ENCODE measurements at places on chromosomes 3 and 15.
A peak's percentile ranks its signal among the peaks of the same experiment; 100 is the strongest.

GRCh38 chr3:186896875-186897274 lies 33.5 kb upstream of the ST6GAL1 start:
- no peak for DNase-seq

- DNase-seq = no peak
These were observed 39.3 kb downstream of the TRAK1 start for GRCh38 chr3:42130329-42131070.

GRCh38 chr15:53984221-53984620 lies 6.0 kb downstream of the UNC13C start:
- DNase-seq = no peak

DNA sequence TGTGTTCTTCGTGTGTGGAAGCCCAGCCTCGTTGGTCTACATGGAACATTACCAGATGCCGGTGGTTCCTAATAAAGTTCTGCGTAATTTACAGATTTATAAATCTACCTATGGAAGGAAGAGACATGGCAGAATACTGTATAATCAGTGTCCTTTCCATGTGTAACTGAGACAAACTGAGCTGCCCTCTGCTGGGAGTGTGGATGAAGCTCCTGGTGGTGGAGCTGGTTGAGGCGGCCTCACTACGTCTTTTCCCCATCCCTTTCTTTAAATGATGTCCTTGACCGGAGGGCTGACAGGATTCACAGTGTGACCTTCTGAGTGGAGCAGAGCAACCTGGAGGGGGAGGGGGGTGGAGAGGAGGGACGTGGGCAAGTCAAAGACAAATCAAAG lies 267.0 kb upstream of the CHRM5 start:
- no peak for DNase-seq

GRCh38 chr15:61064651-61065050 lies 164.5 kb downstream of the RORA start:
- no peak for DNase-seq

- DNase-seq = no peak
These were observed 118.5 kb upstream of the EPHA3 start for GRCh38 chr3:88988906-88989305.

- DNase-seq = no peak
These were observed 113.4 kb downstream of the RORA start for GRCh38 chr15:61115679-61116078.

DNA sequence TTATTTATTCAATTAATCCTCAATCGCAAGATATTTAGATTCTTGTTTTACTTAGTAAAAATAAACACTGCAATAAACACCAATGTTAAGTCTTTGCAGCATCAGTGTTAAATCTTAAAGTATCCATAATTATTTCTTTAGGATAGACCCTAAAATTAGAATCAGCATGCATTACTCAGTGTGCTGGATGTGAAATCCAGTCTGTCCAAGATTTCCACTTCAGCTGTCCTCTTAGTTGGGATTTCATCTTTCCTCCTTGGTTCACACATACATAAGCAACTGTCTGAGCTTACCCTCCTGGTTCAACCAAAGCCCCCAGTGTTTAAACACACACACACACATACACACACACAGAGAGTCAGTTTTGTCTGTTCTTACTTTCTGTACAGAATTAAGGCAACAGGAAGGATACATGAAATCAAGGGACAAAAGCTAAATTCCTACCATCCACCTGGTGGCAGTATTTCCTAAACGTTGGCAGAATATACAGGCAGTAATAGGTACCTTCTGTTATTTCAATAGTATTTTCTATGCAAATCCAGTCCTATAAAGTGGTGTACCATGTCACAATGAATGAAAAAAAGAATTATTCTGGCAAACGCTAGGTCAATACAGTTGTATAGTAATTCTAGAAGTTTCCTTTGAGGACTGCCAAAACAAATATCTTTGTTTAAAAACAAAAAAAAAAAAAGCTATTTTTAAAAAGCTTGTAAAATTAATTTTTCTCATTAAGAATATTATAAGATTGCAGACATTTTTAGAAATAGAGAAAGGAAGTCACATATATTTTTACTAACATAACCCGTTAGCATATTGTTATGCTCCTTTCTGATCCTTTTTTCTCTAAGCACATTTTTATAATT lies 27.3 kb upstream of the DMXL2 start:
- DNase-seq = no peak

- no peak for DNase-seq
These were observed 41.9 kb downstream of the MEX3B start for GRCh38 chr15:82003916-82004315.

- peak; percentile 1 for DNase-seq
These were observed 471.9 kb upstream of the FRG2C start for GRCh38 chr3:75192146-75192616.

GRCh38 chr15:69013726-69014406 lies 629 bp upstream of the NOX5 start:
- DNase-seq = no peak

DNA sequence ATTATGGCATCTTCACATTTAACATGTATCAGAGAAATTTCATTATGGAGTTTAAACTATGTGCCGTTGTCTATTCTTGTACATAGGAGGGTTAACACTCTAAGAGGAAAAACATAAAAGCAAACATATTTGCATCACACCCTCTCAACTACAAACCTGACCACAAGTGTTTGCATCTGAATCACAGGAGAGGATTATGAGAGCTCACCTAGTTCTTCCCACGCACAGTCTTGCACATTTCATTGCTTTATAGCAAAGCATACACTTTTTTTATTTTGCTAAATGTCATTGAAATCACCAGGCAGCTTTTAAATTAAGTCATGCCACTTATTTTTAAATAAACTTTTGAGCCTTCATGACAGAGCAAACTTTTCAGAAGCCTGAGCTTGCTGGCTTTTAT lies 12.5 kb downstream of the TRAT1 start:
- DNase-seq = no peak

- DNase-seq = no peak
These were observed 59.7 kb upstream of the BDH1 start for GRCh38 chr3:197615430-197615829.

GRCh38 chr15:72233769-72234168 lies 2.8 kb upstream of the PKM start:
- no peak for DNase-seq

DNA sequence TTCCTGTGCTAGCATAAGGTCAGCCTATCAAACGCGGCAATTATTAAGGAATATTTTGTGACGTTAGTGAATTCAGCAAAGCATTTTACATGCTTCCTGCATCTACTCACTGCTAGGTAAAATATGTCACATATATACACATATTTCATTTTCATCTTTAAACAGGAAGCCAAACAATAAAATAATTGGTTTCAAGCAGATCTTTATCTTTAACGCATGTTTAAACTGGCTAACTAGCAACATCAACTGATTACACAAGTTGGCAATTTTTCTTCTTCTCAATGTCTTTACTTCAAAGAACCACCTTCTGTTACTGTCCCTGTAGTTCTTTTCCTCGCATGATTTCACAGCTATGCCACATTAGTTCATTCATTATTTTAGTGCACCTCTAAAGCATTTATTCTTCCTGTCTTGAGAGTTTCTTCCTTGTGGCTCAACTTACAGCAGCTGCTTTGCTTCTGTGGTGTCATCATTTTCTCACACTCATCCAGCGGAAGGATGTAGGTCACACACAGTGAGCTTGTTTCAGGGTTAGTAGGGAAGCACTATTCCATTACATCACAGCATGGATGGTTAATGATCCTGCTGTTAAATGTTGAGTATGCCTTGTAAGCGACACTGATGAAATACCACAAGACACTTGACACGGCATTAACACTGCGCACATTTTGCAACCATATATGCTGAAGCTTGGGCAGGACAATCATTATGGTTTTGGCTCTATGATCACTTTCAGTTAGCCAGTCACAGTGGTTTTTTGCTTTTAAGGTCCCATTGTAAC lies 2.3 kb upstream of the BCHE start:
- no peak for DNase-seq

DNA sequence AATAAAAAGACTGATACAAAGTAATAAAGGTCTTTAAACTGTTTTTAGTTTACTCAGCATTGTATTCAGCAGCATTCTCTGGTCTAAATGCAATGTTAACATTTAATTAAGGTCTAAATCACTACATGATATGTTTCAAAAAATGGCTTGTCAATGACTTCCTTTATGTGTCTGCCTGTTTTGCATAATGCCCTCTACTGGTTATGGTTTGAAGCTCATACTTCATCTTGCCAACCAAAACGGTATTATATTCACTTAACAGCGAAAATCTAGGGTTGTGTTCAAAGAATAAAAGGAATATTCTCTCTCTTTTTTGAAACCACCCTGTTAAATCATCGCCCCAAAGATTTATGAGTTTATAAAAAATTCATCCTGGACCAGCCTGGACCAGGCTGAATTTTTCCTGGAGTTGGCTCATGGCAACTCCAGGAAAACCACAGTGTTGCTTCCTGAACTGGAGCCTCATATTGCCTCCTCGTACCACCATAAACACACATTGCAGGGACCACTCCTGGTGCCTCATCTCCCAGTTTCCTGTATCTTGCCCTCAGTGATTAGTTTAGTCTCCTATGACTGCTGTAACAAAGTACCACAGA lies 6.7 kb upstream of the NCEH1 start:
- DNase-seq = no peak
